ENCODE measurements at places on chromosomes 16 and 17. TPM values are rescaled to one million over a fixed set of nuclear protein-coding genes. Genes with fewer than 3 reads are reported as not detected.

The KRTAP17-1 gene
- total RNA-seq = not detected

DNA sequence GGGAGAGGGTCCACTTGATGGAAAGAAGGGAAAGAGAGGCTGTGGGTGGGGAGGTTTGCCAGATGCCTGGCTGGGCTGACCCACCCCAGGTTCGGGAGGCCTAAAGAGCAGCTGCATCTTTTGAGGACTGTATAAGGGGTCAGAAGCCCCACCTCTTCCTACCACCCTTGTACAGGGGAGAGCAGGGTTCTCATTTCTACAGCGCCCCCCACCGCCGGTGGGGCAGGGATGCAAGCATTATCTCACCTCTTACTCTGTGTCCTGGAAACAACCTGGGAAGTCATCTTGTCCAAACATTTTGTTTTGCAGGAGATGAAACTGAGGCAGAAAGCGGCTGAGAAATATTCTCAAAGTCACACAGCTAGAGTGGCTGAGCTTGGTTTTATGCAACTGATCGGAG lies 22.5 kb upstream of the CCDC182 start:
- ATAC-seq = no peak

The CLEC18B gene
- not detected for total RNA-seq

- ATAC-seq = no peak
Observed at GRCh38 chr16:1870365-1871082, 1.4 kb downstream of the MEIOB start.

GRCh38 chr17:2292100-2292499 lies 11.5 kb downstream of the SMG6 start:
- ATAC-seq = no peak

GRCh38 chr16:57533431-57534336 lies 2.7 kb downstream of the CCDC102A start:
- no peak for ATAC-seq

DNA sequence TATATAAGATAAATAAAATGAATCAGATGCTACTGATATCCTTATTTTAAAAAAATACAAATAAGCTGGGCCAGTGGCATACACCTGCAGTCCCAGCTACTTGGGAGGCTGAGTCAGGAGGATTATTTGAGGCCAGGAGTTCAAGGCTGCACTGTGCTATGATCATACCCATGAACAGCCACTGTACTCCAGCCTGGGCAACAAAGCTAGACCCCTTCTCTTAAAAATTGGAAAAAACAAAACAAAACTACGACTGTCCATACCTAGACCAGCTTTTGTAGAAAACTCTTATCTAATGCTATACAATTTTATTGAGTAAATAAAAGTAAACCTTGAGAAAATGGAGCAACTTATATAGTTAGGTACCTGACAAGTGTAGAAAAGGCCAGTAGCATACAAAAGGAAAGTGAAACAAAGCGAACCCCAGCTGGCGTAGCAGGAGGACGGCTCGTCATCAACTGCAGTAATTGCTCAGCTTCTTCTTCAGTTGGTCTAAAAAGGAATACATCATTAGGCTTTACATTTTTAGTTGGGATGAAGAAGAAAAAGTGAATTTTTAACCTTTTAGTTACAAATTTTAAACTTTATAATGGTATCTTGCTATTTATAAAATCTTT lies 23.6 kb downstream of the INTS2 start:
- ATAC-seq = no peak

- no peak for ATAC-seq
Observed at GRCh38 chr16:56832768-56833167, 32.2 kb upstream of the SLC12A3 start.

DNA sequence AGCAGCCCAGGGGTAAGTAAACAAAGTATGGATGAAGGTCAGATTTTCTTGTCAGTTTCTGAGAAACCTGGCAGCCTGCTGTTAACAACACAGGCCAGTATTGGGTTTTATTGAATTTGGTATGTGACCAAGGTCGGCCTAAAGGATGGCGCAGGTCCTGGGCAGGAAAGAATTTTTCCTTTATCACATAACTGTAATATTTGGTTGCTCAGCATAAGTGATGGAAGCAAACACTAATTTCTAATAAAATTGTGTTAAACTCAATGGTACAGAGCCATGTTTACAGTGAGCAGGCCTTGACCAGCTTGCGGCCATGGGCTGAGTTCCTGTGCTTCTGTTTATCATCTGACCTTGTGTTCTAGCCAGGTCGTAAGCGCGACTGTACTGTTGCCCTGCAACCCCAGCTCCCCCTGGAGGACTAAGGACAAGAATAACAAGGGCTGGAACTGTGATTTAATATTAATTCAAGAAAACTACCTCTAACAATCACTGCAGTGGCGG lies 10.5 kb downstream of the POLDIP2 start:
- ATAC-seq = no peak
